SK-N-MC (cell line): ENCODE measurements at places on chromosomes 11 and 22.

GRCh38 chr11:70569618-70569890 is 171.2 kb downstream of the CTTN start:
- no peak for DNase-seq

DNA sequence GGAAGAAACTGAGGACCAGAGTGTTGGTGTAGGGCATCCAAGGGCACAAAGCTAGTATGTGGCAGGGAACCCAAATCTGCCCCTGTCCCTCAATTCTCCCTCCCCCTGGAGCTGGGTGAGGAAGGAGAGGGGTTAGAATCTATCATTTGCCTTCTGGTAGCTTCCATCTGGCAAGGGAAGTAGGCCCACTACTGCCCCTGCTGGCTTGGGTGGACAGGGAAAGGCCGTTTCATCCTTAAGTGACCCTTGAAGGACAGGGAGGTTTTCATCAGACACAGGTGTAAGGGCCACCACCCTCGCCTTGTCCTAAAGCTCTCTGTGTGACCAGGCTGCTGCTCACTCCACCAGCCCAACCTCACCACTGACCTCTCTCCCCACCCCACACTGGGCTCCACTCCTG is 22.1 kb downstream of the NECTIN1 start:
- DNase-seq, result no peak

DNA sequence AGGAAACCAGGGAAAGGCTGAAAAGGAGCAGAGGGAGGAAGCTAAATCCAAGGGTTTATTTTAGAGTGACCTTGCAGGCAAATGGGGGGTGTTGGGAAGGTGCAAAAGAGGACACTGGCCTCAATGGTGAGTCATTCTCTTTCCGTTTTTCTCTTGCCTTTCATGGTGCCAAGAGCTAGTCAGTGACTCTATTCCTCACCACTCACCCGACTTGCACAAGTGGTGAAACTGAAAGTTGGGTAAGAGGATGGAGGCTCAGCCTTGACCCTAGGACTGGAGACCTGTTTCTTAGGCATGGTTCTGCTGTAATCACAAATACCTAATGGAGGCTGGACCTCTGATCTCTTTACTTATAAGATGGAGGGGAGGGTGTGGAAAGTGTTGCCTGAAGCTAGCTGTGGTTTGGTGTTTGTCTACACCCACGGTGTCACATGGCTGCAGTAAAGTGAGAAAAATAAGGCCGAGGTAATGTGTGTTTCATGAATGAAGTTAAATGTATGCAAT is 67.3 kb upstream of the CREB3L1 start:
- DNase-seq, result no peak

- DNase-seq, result no peak
These were observed 315.9 kb downstream of the CADM1 start for GRCh38 chr11:115188188-115188897.

- no peak for DNase-seq
These were observed 41.7 kb downstream of the KCNJ4 start for GRCh38 chr22:38413085-38414008.

DNA sequence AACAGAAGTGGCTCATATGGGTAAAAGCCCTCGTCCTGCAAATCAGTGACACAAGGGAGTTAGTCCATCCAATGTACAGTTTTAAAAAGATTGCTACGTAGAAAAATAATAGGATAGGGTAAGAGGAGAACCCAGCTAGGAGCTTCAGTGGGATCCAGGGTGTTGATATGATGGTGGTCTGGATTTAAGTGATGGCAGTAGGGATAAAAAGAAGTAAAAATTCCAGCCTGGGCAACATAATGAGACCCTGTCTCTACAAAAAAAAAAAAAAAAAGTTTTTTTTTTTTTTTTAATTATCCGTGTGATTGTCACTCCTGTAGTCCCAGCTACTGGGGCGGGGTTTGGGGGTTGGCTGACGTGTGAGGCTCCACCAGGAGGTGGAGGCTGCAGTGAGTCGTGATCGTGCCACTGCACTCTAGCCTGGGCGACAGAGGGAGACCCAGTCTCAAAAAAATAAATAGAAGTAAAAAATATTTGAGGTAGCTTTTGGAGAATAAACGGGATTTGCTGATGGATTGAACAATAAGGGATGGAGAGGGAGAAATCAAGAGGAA is 7.0 kb upstream of the L3MBTL2 start:
- DNase-seq, result no peak

DNA sequence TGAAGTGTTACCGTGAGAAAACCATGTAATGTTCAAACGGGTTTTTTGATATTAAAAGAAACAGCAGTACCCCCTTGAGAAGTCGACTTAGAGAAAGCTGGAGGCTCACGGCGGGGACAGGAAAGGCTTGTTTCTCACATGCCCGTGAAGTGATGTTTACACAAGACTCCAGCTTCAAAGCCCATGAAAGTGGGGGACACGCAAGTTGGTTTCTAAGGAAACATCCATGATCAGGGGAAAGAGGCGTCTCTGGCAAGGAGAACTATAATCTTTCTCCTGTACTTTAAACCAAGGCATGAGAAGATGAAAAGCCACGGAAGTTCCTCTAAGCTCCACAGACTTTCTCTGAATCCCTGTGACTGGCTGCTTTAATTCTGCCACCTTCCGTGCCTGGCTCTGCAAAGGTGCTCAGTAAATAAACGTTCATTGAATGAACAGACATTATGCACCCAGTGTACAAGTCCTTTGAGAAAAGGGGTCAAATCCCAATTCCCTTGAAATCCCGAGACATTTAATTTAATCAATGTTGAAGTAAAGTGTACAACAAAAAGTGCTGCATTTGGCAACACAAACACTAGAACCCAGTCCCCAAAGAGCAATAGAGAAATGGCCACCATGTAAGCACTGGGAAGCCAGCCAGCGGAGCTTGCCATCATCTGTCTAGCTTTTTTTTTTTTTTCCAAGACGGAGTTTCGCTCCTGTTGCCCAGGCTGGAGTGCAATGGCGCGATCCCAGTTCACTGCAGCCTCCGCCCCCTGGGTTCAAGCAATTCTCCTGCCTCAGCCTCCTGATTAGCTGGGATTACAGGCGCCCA is 58.7 kb downstream of the AHNAK start:
- no peak for DNase-seq

- DNase-seq, result no peak
These were observed 106.1 kb upstream of the PARVA start for GRCh38 chr11:12271241-12271640.

GRCh38 chr11:31355817-31356216 is 13.7 kb downstream of the DCDC1 start:
- DNase-seq, result no peak

GRCh38 chr22:17063411-17064106 is 21.2 kb upstream of the IL17RA start:
- no peak for DNase-seq

- no peak for DNase-seq
These were observed 35.0 kb upstream of the SORL1 start for GRCh38 chr11:121417055-121417551.

GRCh38 chr11:102930451-102930850 is 25.1 kb downstream of the MMP13 start:
- no peak for DNase-seq

DNA sequence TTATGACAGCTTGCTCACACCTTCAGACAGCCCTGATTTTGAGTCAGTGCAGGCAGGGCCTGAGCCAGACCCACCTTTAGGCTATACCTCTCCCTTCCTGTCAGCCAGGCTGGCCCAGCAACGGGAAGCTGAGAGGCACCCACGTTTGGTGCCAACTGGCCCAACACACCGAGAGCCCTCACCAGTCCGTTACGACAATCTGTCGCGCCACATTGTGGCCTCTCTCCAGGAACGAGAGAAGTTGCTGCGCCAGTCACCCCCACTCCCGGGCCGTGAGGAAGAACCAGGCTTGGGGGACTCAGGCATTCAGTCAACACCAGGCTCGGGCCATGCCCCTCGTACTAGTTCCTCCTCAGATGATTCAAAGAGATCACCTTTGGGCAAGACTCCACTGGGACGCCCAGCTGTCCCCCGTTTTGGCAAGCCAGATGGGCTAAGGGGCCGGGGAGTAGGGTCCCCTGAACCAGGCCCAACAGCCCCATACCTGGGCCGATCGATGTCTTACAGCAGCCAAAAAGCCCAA is 13.1 kb downstream of the MED19 start:
- no peak for DNase-seq

- no peak for DNase-seq
These were observed 1955.1 kb upstream of the RAG2 start for GRCh38 chr11:38553148-38553547.

DNA sequence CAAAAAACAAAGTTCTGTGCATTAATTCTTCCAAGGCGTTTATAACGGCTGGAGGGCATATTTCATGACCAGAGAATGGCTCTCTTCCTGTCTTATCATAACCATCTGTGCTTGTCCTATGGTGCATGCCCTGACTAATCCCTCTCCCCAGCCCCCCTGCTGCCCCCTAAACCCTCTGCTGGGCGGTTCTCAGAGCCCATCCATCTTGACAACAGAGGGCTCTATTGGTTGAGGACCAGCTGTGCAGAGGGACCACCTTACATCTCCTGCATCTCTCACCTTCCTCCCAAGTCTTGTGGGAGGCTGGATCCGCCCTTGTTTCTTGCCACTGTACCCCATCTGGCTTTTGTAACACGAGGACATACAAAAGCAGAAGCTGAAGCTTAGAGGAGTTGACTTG is 282.1 kb downstream of the MIAT start:
- DNase-seq, result no peak

GRCh38 chr11:120215634-120216033 is 4.8 kb downstream of the OAF start:
- DNase-seq, result no peak

GRCh38 chr22:32852395-32853251 is 51.1 kb downstream of the TIMP3 start:
- no peak for DNase-seq

GRCh38 chr11:47408598-47409439 is 429 bp downstream of the SLC39A13 start:
- no peak for DNase-seq

GRCh38 chr11:79309407-79309806 is 131.4 kb downstream of the TENM4 start:
- no peak for DNase-seq

GRCh38 chr11:2207773-2208621 is 36.4 kb upstream of the TH start:
- no peak for DNase-seq

- no peak for DNase-seq
These were observed 19.6 kb downstream of the MYRF start for GRCh38 chr11:61771985-61772455.

DNA sequence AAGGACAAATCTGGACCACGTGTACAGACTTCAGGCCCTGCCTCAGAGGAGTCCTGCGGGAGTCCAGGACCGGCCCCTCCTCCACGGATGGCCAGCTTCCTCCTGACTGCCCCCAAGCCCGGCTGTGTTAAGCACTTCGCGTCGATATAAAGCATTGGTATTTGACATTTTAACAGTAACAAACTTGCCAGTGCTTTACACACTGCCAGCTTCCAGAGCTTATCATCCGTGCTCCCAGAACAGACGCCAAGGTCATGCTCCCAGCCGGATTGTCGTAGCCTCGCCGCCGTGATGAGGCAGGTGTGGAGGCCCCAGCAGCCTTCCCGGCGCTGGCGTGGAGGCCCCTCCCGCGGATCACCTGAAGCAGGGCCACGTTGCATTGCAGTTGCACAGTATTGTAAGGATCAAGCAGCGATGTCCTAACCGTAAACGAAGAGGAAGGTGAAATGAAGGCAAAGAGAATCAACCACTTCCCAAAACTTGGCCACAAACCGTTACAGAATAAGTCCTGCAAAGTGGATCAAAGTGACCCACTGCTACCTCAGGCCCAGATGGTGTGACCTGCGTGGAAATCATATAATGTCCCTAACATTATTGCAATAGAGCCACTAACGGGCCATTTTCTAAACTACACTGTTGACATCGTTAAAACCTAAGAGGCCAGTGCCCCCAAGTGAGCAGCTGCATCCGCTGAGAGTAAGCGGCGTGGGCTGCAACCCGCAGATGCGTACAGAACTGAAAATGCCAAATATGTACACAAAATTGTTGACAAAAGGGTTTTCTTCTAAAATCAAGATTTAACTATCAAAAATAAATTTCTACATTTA is 51.6 kb downstream of the CERK start:
- DNase-seq, result no peak

DNA sequence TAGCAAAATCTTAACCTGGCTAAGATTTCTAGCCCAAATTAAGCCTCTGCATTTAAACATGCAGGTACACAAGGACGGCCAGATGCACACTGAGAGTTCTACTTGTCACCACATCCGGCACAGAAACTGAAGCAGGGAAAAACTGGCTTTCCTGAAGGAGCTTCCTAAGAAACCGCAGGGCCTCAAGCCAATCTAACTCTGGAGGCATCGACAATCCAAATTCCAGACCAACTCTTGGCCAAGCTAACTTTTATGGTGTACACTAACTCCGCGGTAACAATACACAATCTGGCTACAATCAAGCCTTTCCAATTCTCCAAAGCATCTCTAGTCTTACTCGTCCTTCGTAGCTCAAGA is 1.2 kb downstream of the MSANTD2 start:
- no peak for DNase-seq

- no peak for DNase-seq
These were observed 1.9 kb downstream of the GRAMD4 start for GRCh38 chr22:46622081-46622521.

DNA sequence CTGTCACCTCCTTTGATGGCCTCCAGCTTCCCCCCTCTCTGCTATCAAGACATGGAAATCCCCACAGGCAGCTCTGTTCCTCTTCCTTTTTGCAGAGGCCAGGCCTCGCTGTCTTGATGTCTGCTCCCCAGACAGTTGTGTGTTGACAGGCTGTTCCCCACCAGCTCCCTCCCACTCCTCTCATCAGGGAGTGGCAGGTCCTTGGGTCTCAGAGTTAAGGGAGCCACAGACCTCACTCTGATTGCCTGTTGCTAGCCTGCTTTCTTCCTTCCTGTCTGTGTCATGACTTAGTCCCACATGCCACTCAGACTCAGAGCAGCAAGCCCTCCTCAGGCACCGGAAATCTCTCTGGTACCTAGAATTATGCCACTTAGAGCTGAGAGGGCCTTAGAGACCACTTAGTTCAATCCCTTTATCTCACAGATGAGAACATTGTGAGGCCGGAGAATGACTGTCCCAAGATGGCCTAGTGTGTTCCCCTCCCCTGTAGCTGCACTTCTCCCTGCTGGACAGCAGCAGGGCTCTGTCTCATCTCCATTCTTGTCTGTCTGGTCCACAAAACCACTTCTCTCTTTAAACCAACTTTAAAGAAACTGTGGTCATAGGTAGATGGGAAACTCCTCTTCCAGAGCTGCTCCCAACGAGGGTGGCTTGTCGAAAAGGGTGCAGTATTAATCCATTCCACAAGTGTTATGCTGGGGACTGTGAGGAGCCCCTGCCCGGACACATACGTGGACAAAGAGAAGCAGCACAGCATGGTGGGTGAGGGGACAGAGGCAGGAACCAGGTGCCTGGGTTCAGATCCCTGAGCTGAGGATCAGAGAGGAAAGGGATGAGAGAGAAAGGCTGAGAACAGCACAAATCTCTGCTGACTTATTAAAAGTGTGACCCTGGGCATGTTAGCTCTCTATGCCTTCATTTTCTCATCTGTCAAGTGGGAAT is 4.2 kb downstream of the AMPD3 start:
- no peak for DNase-seq

DNA sequence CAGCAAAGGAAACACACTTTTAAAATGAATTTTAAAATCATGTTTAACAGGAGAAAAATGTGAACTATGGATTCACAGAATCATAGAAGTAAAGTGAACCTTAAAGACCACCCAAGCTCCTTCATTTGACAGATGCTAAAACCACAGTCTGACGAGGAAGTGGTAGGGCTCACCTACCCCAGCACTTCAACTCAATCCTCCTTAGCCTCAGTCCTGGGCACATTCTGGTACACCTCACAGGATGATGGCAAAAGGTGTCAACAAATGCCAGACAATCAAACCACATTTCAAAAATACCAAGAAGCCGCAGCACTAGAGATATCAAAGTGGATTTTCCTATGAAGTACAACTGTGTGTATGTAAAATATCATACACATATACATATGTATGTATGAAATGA is 43.1 kb downstream of the PITPNB start:
- no peak for DNase-seq

GRCh38 chr11:88478136-88478815 is 140.7 kb upstream of the CTSC start:
- DNase-seq, result no peak
